ENCODE measurements at places on chromosomes 11 and 22.

GRCh38 chr11:27281740-27282590 is 81.0 kb downstream of the CCDC34 start:
- DNase-seq = no peak

GRCh38 chr11:771617-772204 is 5.6 kb downstream of the GATD1 start:
- no peak for DNase-seq

GRCh38 chr11:2584812-2585565 is 114.8 kb downstream of the KCNQ1OT1 start:
- DNase-seq = no peak

DNA sequence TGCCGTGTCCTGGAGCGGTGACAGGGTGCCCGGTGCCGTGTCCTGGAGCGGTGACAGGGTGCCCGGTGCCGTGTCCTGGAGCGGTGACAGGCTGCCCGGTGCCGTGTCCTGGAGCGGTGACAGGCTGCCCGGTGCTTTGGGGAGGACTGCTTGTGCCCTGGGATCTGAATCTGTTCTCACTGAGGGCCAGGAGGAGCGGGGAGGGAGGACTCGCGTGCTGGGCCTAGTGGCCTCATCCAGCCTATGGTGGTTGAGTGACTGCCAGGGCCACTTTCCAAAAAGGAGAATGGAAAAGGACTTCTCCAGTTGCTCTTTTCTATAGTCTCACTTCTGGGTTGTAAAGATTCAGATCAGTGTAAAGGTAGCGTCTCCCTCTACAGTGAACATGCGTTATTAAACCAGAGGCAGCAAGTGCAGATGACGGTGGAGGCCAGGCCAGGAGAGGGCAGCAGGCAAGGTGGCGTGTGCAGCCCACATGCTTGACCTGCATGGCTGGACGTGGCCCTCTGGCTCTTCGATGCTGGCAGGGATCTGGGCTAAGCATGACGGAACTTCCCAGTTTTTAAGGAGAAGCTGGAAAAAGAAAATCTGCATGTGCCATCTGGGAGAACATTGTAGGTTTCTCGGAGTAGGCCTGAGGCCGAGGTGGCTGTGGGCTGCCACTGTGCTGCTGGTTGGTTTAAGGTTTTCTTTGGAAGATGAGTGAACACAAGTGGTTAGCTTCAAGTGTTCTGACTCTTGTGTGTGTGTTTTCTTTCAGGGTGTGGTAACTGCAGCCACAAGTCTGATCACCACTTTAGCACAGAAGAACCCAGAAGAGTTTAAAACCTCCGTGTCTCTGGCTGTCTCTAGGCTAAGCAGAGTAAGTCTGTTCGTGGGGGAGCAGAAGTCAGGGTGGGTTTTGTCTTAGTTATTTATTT is 55.0 kb downstream of the AP2A2 start:
- DNase-seq = no peak

- DNase-seq = no peak
These were observed 186.0 kb upstream of the ANO5 start for GRCh38 chr11:22006901-22007300.

GRCh38 chr11:45926536-45927331 is 4.3 kb downstream of the LARGE2 start:
- no peak for DNase-seq

DNA sequence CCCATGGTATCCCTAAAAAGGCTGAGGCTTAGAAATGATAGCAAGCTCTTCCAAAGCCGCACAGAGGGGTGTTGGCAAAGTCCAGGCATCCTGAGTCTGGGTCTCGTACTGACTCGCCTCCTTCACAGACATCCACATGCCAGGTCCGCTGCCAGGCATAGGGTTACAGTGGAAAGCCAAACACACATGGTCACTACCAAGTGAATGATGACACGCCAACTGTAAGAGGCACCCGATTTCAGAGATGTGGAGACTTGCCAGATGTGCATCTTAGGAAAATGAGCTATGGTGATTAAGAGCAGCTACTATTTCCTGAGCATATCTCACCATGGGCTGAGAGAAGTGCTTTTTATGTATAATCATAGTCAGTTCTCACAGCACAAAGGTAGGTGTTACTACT is 314.9 kb downstream of the MIAT start:
- no peak for DNase-seq

GRCh38 chr11:130051082-130051481 is 18.6 kb upstream of the APLP2 start:
- no peak for DNase-seq

- DNase-seq = no peak
These were observed 3.1 kb downstream of the ARHGAP1 start for GRCh38 chr11:46697303-46697702.

GRCh38 chr22:35454416-35455054 is 54.6 kb downstream of the MCM5 start:
- DNase-seq = peak; percentile 29

- DNase-seq = no peak
These were observed 2.3 kb upstream of the CRYBB3 start for GRCh38 chr22:25197340-25197739.

- no peak for DNase-seq
These were observed 127.3 kb downstream of the TENM4 start for GRCh38 chr11:79313530-79313913.

DNA sequence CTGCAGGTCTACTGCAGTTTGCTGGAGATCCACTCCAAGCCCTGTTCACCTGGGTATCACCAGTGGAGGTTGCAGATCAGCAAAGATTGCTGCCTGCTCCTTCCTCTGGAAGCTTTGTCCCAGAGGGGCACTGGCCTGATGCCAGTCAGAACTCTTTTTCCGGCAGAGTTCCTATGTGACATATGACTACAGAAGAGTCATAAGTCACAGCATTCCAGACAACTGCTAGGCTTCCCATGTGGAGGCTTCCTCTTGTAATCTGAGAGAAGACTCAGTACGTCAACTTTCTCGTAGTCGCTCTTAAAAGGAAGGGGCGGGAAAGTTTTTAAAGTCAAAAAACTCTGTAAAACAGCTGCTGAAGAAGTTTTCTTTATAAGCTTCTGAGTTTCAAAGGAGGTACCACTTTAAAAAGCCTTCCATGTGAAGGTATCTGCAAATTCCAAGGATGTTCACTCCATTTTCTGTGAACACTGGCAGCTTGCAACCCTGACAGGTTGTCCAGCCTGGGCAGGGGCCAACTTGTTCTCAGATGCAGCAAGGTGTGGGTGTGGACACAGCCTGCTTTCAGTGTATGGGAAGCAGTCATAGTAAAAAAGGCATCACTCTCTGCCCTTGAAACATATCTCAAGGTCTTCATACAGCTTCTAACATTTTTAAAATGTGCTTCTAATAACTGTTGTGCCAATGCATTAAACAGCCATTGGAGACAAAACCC is 97.8 kb downstream of the ME3 start:
- no peak for DNase-seq

GRCh38 chr22:27113211-27113635 is 455.8 kb downstream of the MIAT start:
- peak; percentile 95 for DNase-seq

DNA sequence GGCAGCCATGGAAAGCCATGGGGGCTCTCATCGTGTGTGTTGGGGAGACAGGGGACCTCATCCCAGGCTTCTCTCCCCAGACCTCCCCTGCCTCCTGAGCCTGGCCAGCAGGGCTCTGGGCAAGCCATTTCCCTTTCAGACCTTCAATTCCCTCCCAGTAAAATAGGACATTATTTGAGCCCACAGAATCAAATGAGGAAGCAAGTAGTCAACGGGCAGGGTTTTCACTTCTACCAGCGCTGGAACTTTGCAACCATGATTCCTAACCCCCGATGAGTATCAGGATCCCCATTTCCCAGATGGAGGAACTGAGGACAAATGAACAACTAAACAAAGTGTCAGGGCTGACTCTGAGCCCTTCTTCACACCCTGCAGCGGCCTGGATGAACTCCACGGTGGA is 48.9 kb upstream of the TCF20 start:
- DNase-seq = no peak

DNA sequence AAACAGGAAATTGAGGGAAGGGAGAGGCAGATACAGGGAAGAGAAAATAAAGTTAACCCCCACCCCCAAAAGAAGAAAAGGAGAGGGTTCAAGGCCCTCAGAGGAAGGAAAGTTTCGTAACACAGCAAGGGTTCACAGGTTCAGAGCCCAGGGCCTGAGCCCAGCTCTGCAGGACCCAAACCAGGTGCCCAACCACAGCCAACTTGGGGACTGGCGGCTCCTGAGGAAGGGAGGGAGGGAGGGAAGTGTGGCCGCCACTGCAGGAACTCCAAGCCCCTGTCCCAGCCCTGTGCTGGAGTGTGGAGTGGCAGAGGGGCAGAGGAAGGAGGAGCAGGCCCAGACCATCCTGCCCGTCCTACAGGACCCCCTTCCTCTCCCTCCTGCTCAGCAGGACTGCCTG is 59.2 kb downstream of the ELFN2 start:
- no peak for DNase-seq

DNA sequence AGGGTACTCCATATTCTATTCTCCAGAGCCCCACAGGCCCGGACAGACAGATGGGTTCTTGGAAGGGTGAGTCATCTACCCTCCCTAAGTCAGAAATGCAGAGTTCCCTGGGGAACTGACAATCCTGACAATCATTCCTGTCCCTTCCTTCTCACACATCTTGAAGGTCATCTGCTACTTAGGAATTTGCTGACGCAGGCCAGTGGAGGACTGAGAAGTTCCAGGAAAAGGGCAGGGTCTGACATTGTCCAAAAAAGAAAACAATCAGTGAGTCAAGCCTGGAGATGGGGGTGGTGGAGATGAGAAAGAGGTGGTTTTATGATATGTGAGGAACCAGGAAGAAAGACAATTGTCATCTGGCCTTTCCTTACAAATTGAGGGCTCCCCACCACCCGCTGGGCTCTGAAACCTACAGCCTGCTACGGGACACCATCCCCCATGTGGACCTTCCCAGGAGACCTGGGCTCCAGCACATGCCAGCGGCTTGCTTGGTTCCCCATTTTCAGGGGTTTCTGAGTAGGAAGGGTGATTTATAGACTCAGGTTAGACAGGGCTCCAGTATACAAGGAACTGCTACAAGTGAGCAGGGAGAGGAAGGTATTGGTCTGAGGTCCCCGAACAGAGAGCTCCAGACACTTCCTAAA is 12.9 kb downstream of the CD59 start:
- DNase-seq = peak; percentile 54

- DNase-seq = peak; percentile 88
These were observed 252.0 kb downstream of the CTTN start for GRCh38 chr11:70650075-70650909.

GRCh38 chr11:122230385-122230755 is 114.4 kb upstream of the BLID start:
- no peak for DNase-seq

DNA sequence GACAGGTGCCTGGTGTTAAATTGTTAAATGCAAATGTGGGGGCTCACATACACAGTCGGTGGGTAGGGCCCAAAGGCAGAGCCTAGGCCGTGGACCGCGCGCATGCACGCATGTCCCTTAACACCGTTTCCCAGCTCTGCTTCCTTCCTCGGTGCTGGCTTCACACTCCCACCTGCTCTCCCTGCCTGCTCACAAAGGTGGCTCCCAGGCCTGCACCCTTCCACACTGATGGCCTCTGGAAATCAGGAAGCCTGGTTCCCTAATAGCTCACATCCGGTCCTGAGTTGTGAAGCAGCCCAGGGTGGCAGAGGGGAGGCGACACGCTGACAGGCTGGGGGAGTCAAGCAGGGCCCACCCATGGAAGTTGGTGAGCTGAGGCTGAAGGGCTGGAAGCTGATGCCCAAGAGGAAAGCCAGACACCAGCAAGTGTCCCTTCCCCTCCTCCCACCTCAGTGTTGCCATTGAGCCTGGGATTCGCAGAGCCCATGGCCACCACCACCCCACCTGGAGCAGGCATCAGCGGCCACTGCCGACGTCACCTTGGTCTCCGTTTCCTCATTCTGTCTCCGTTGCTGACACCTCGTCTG is 13.7 kb upstream of the CTTN start:
- no peak for DNase-seq

- DNase-seq = peak; percentile 53
These were observed 59.6 kb downstream of the LRRC32 start for GRCh38 chr11:76610871-76611475.

DNA sequence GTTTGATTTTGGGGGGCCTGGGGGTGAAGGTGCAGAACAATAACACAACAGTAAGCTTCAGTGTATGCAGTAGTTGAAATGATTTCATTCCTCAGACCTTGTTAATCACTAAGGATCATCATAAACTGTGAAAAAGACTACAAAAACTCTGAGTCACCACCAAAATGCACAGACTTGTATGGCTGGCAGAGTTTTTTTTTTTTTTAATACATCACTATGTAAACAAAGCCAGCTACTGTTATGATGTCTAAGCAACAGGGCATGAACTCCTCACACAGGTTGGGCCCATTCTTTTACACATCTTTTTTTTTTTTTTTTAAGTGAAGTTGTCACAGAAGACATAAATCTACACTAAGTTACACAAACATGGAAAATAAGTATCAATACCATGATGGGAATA is 311.9 kb downstream of the GUCY1A2 start:
- DNase-seq = no peak

DNA sequence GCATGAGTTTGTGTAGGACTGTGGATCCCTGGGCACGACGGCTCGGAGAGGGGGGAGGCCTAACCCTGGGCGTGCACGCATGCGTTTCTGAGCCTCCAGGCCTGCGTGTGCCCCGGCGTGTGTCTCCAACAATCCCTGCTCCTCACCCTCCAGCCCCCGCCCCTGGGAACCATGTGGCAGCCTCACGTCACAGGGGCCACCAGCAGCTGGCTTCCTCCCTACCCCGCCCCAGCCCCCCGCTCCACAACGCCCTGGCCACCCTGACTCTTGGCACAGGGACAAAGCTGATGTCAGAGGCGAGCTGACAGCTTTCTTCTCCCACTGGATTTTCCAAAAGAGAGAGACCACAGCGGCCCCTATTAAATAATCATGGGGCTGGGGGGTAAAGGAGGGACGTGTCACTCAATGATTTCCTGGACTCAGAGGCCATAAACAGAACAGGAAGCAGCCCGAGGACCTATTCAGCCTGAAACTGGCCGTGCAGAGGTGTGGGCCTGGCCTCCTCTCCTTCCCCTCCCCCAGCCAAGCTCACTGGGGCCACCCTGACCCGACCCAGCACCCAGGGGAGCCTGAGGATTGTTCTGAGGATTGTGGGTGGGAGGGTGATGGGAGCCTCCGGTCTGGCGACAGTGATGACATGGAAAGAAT is 6.8 kb upstream of the LIF start:
- DNase-seq = peak; percentile 70

DNA sequence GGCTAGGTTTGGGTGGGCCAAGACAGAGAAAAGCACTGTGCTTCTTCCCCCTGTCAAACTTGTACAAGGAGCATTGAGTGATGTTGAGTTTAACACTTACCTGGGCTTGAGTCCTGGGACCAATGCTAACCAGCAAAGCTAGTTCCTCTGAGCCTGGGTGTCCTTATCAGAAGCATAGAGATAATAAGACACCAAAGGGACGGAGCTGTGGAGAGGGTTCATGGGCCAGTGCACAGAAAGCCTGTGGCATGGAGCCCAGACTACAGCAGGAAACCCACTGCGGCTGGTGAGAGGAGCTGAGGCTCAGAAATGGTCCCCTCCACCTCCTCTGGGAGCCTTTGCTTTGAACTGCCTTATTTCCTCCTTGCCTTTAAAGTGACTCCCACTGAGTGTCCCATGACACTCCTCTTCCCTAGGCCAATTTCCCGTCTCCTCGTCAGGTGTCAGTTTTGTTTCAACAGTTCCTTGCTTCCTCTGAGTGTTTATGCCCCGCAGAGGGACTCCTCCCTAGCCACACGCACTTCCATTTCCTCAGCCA is 9.4 kb downstream of the SLCO2B1 start:
- no peak for DNase-seq

GRCh38 chr11:11171285-11171684 is 181.8 kb downstream of the CSNK2A3 start:
- DNase-seq = no peak

- DNase-seq = no peak
These were observed 258.6 kb upstream of the NARS2 start for GRCh38 chr11:78833237-78833636.

Measured in common myeloid progenitor, CD34-positive (primary cell).